Lung (tissue), 17 donors: ENCODE measurements at places on chromosomes 4 and X. TPM values are rescaled to one million over a fixed set of nuclear protein-coding genes. Genes with fewer than 3 reads are reported as not detected.

DNA sequence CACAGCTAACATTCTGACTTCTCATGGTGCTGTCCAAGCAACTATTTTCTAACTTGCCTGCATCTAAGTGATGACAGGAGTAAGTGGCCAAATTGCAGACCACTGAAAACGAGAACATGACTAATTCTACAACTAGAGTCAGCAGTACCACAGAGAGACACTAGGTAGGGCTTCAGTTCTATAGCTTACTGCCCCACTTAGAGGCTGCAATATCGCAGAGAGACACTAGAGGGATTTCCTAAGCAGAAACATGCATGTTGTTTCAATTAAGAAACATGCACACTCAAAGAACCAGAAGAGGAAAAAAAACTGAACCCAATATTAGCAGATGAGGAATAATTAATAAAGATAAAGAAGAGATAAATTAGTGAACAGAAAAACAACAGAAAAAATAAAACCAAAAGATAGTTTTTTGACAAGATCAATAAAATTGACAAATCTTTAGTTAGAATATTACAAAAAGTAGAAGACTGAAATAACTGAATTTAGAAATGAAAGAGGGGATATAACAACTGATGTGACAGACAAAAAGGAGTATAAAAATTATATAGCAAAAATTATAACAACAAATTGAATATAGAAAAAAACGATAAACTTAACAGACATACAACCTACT lies 100.8 kb downstream of the SPIN4 start:
- no peak overlapping the region for H3K27ac ChIP-seq
- peak; percentile 39 for DNase-seq
- H3K4me1 ChIP-seq = no peaks in the 10 kb centered on the region
- no peak overlapping the region for H3K4me3 ChIP-seq
- no peaks in the 10 kb centered on the region for H3K36me3 ChIP-seq

- no peaks in the 10 kb centered on the region for H3K4me1 ChIP-seq
- no peak overlapping the region for H3K4me3 ChIP-seq
- peaks cover 41% of the 10 kb centered on the region for H3K27me3 ChIP-seq
- H3K27ac ChIP-seq = no peak overlapping the region
- no peaks in the 10 kb centered on the region for H3K36me3 ChIP-seq
Observed at GRCh38 chrX:12410523-12410922, 272.2 kb downstream of the FRMPD4 start.

The PHOX2B gene
- polyA plus RNA-seq = not detected

DNA sequence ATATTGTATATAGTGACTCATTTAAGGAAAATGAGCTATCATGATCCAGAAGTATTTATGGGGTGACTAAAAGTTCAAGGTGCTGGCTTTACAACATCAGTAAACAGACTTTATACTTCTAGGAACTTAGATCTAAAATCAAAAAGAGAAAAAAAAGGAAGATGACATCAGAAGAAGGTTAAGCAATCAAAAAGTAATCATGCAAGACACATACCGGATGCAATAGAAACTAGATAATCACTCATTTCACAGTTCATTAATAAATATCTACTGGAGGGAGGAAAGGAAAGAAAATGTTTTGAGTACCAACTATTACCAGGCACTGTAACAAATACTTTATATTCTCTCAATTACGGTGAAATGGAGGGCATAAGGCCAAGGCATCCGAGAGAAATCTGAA lies 276.4 kb downstream of the SPRY1 start:
- H3K4me1 ChIP-seq = peaks cover 3% of the 10 kb centered on the region
- H3K36me3 ChIP-seq = no peaks in the 10 kb centered on the region
- H3K27ac ChIP-seq = no peak overlapping the region
- H3K27me3 ChIP-seq = no peaks in the 10 kb centered on the region
- DNase-seq = peak; percentile 67

The APLN gene
- 7.5 TPM for polyA plus RNA-seq

The AADAT gene
- 6.5 TPM for polyA plus RNA-seq

DNA sequence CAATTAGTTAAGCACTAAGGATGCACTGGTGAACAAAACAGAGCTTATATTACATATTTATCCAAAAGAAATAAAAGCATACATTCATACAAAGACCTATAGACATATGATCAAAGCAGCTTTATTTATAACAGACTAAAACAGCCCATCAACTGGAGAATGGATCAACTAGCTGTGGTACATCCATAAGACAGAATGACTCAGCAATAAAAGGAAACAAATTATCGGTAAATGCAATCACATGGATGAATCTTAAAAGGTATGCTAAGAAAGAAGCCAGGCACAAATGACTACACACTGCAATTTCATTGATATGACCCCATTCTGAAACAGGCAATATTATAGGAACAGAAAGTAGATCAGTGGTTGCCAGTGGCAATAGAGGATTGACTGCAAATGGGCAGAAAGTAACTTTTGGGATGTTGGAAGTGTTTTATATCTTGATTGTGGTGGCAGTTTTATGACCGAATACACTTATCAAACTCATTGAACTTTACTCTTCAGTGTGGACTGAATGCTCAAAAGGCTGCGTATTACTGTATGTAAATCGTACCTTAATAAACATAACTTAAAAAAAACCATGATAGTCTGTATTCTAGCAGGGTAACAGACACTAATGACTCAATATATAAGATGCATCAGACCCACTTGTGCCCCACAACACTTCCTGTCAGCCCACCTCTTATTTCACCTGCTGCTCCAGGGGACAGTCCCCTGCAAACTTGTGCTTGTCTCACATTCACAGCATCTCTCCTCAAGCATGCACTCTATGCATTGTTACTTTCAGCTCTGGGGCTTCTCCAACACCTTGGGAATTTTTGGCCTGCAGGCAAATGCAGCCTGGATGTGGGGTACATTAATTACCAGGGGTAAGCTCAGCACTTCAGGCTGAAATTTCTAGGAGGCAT lies 59.1 kb downstream of the MID1IP1 start:
- no peak for DNase-seq
- no peak overlapping the region for H3K27ac ChIP-seq
- H3K27me3 ChIP-seq = peaks cover 7% of the 10 kb centered on the region
- no peaks in the 10 kb centered on the region for H3K4me1 ChIP-seq
- no peaks in the 10 kb centered on the region for H3K36me3 ChIP-seq

The CT45A10 gene
- not detected for polyA plus RNA-seq

DNA sequence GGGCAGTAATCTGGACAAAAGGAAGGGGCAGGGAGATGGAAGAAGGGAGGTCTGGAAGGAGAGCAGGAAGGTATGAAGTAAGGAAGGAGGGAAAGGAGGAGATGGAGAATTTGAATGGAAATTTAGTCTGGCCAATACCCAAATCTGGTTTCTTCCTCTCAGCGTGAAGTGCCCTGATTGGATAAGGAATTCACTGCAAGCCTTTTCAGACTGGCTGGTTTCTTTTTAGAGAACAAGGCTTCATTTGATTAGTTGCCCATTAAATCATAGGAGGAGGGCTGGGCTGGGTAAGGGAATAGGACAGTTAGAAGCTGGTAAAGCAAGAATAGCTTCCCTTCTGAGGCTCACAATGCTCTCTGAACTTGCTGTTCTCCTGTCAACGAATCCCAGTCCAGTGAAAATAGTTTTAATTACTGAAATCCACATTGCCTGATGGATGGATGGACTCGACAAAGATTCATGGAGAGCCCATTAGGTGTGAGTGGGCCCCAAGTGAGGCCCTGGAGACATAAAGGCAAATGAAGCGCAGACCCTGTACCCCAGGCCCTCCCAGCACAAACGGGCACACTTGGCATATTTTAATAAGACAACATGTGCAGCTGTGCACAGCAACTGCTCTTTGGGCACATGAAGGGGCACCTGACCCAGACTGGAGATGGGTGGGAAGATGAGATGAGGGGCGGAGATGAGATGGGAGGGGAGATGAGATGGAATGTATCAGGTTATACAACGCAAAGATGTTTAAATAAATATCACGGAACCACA lies 347.1 kb upstream of the GATB start:
- no peaks in the 10 kb centered on the region for H3K27me3 ChIP-seq
- H3K27ac ChIP-seq = no peak overlapping the region
- DNase-seq = no peak

DNA sequence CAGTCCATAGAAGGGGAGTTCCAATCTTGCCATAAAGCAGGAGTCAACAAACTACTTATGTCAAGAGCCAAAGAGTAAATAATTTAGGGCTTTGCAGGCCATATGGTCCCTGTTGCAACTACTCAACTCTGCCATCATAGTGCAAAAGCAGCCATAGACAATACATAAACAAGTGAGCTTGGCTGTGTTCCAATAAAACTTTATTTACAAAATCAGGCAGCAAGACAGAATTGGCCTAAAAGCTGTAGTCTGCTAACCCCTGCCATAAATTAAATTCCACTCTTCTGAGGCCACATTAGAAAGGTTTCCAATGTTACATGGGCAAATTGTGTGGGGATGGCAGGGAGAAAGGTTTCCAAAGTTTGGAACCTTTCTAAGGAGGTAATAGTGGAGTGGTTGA lies 14.7 kb downstream of the TRMT2B start:
- no peak overlapping the region for H3K27ac ChIP-seq
- no peaks in the 10 kb centered on the region for H3K4me1 ChIP-seq
- no peak overlapping the region for H3K4me3 ChIP-seq
- DNase-seq = no peak
- no peaks in the 10 kb centered on the region for H3K27me3 ChIP-seq

GRCh38 chr4:124536946-124537345 lies 175.6 kb downstream of the ANKRD50 start:
- H3K4me3 ChIP-seq = no peak overlapping the region
- no peaks in the 10 kb centered on the region for H3K27me3 ChIP-seq
- DNase-seq = no peak
- no peak overlapping the region for H3K27ac ChIP-seq
- H3K36me3 ChIP-seq = no peaks in the 10 kb centered on the region
- no peaks in the 10 kb centered on the region for H3K4me1 ChIP-seq

The FGF13 gene
- 3.5 TPM for polyA plus RNA-seq

DNA sequence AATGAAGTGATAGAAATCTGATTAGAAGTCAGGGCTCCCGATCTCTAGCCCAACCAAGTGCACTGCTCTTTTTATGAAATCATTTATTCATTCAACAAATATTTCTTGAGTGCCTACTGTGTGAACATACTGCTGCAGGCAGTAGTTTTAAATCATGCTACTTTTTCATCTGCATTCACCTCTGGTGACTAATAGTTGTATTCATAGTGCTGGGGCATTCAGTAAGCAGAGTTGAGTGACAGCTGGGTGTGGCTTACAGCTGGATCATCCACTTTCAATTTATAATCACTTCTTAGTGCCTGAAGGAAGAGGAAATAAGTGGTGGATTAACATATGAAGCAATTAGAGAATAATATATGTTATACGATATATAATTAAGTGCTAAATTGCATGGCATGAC lies 94.1 kb upstream of the HPRT1 start:
- H3K4me1 ChIP-seq = no peaks in the 10 kb centered on the region
- no peaks in the 10 kb centered on the region for H3K36me3 ChIP-seq
- no peak overlapping the region for H3K27ac ChIP-seq
- no peak overlapping the region for H3K4me3 ChIP-seq
- no peaks in the 10 kb centered on the region for H3K27me3 ChIP-seq

DNA sequence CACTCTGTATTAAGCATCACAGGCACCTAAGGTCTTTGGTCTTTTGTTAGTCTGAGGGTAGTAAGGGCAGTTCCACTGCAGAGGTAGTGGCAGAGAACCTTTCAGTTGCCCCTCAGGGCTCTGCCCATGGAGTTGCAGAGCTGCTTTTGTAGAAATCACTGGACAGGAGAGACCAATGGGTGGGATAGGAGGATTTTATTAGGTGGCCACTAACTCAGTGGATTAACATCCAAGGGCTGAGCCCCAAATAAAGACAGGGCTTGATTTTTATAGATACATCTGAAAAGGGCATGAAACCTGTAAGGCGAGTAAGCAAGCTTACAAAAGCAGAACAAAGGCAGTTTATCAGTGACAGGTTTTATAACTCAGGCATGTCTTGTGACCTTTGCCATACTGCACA lies 1035.4 kb downstream of the SH3BGRL start:
- H3K27ac ChIP-seq = no peak overlapping the region
- H3K36me3 ChIP-seq = no peaks in the 10 kb centered on the region
- no peak for DNase-seq
- H3K4me3 ChIP-seq = no peak overlapping the region

GRCh38 chr4:67725132-67725531 lies 24.2 kb upstream of the UBA6 start:
- no peaks in the 10 kb centered on the region for H3K27me3 ChIP-seq
- H3K4me3 ChIP-seq = no peak overlapping the region
- no peak for DNase-seq
- no peaks in the 10 kb centered on the region for H3K4me1 ChIP-seq
- peaks cover 2% of the 10 kb centered on the region for H3K36me3 ChIP-seq

GRCh38 chr4:119598521-119598920 lies 30.1 kb downstream of the PDE5A start:
- DNase-seq = no peak
- H3K27ac ChIP-seq = no peak overlapping the region
- H3K27me3 ChIP-seq = no peaks in the 10 kb centered on the region
- H3K4me1 ChIP-seq = no peaks in the 10 kb centered on the region
- H3K36me3 ChIP-seq = peaks cover 24% of the 10 kb centered on the region

GRCh38 chr4:18194278-18194677 lies 172.7 kb upstream of the LCORL start:
- no peak for DNase-seq
- no peaks in the 10 kb centered on the region for H3K36me3 ChIP-seq
- H3K4me3 ChIP-seq = no peak overlapping the region
- H3K27me3 ChIP-seq = no peaks in the 10 kb centered on the region
- no peak overlapping the region for H3K27ac ChIP-seq

- H3K36me3 ChIP-seq = no peaks in the 10 kb centered on the region
- peaks cover 5% of the 10 kb centered on the region for H3K27me3 ChIP-seq
- DNase-seq = no peak
- H3K27ac ChIP-seq = no peak overlapping the region
- H3K4me3 ChIP-seq = no peak overlapping the region
Observed at GRCh38 chrX:30181353-30181752, 34.0 kb upstream of the MAGEB2 start.

DNA sequence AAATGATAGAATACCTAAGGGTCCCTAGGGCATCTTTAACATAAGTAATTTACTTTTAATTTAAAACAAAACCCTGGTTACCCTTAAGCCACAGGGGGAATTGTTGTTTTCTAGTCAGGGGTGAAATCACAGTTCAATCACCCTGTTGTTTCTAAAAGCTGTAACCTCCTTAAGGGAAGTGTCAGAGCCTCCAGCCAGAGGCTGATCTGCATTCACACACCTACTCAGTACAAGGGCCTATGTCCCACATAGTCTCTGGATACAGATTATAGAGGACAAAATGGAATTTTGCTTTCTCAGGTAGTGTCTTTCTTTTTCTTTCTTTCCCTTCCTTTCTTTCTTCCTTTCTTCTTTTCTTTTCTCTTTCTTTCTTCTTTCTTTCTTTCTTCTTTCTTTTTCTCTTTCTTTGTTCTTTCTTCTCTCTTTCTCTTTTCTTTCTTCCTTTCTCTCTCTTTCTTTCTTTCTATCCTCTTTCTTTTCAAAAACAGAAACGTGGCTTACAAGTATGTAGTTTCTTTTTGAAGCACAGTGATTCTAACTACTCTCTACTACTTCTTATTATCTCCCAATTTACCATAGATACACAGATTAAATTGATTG lies 31.1 kb upstream of the BMPR1B start:
- no peaks in the 10 kb centered on the region for H3K4me1 ChIP-seq
- H3K27ac ChIP-seq = no peak overlapping the region
- H3K36me3 ChIP-seq = no peaks in the 10 kb centered on the region
- no peak overlapping the region for H3K4me3 ChIP-seq
- no peak for DNase-seq

The NEXMIF gene
- polyA plus RNA-seq = 0.13 TPM
